ENCODE measurements at places on chromosomes 3 and 15.
A peak's percentile ranks its signal among the peaks of the same experiment; 100 is the strongest.

DNA sequence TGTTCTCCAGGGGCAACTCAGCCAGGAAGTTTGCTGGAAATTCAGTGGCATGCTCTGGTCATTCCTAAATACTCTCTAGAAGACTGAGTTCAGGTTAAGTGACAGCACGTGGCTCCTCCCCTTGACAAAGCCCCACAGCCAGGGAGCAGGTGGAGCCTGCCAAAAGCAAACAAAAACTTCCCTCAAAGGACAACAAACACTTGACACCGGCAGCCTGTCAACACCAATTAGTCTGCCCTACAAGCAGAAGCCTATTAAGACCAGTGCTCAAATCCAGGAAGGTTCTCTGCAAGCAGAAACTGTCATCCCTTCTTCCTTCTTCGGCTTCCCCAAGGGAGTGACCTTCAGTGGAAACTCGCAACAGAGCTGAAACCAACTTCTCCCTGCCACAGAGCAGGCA is 5.0 kb downstream of the MEX3B start:
- DNase-seq: no peak

DNA sequence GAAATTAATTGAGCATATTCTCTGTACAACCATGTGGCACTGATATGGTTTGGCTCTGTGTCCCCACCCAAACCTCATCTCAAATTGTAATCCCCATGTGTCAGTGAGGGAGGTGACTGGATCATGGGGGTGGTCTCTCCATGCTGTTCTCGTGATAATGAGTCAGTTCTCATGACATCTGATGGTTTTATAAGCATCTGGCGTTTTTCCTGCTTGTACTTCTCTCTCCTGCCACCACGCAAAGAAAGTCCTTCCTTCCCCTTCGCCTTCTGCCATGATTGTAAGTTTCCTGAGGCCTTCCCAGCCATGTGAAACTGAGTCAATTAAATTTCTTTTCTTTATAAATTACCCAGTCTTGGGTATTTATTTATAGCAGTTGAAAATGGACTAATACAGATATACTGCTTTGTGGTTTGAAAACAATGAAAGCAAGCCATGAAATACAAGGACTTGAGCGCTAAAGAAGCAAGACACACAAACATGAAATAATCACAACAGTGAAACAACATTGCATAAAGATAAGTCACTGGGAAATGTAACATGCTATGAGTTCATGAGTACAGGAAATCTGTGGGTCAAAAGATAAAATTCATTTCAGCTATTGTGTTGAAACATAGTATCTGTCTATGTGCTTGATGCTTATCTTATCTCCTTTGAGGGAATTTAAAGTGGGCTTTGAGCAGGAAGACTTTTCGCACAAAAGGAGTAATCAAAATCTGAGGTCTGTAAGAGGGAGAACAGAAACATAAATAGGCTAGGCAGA is 288.7 kb downstream of the GBE1 start:
- peak; percentile 75 for DNase-seq

GRCh38 chr3:85100316-85100715 is 141.5 kb downstream of the CADM2 start:
- no peak for DNase-seq

DNA sequence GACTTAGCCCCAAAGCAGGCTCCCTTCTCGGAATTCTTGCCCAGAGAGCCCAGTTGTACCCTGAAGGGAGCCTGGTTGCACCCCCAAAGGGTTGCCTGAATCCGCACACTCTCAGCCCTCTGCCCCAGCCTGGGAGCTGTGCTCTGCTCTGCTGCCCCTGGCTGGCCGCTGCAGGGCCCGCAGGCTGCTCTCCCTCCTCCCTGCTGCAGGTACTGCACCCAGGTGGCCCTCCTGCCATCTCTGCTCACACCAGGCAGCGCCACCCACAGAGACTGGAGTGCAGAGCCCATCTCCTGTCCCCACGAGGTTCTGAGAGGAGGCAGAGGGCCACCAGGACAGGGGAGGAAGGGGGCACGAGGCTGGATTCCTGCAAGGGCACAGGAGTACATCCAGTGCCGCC is 134.2 kb upstream of the NSMCE3 start:
- DNase-seq: no peak

DNA sequence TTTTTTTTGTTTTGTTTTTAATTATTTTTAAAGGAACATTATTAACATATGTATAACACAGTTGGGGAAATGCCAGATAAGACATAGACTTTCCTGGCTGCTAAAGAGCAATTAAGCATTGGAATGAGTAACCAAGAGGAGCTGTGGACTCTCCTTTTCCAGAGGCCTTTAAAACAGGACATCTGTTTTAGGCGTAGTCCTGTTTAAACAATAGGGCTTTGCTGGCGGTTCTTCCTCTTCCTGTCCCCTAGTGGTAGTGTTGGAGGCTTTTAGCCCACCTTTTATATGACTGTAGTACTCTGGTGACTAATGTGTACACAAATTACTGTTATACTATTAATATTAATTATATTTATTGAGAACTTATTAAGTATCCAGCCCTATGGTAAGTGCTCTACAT is 81.9 kb downstream of the PPARG start:
- DNase-seq: peak; percentile 23
